MG63 (cell line): ENCODE measurements at places on chromosomes 16 and 17. TPM values are rescaled to one million over a fixed set of nuclear protein-coding genes. Genes with fewer than 3 reads are reported as not detected.

The SNF8 gene
- 266 and 293 TPM in 2 replicates for total RNA-seq

The SOCS7 gene
- 13.6 and 17.4 TPM in 2 replicates for total RNA-seq

The HS3ST2 gene
- total RNA-seq, result not detected in 2 replicates

The PRR29 gene
- not detected in 2 replicates for total RNA-seq

The PRAC2 gene
- 5.0 TPM in 1 of 2 replicates, not detected in the other for total RNA-seq

The RNF43 gene
- not detected in 2 replicates for total RNA-seq

The MPG gene
- 126 and 258 TPM in 2 replicates for total RNA-seq

The LRRC37A gene
- not detected in 2 replicates for total RNA-seq

The CX3CL1 gene
- total RNA-seq, result not detected in 2 replicates

GRCh38 chr17:74141612-74142011, 61.9 kb upstream of the RPL38 start:
- no peak for DNase-seq

- peak; percentile 84 for DNase-seq
Measured at GRCh38 chr16:30984669-30985400, at the start of gene HSD3B7. TSS of gene HSD3B7 (plus strand) at chr16:30985207. CDS start at chr16:30985659, 452 bp downstream.

DNA sequence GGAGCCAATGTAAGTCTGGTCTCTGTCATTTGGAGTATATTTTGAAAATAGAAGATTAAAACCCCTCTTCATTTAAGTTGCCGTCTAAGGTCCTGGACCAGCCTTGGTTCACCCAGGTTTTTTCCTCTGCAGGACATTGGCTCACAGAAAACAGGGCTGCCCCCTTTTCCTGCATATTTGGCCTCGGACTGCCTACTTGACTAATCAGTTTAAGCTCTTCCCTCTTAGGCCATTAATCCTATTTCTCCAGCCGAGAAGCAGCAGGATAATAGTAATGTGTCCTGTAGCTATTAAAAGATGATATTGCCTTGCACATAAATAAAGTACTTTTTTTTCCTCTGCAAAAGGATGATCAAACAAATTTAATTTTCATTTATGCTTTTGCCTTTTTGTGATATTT, 52.1 kb downstream of the PRKCA start:
- DNase-seq, result no peak

- DNase-seq, result peak; percentile 51
Measured at GRCh38 chr17:13415871-13416416, 185.8 kb downstream of the HS3ST3A1 start.

DNA sequence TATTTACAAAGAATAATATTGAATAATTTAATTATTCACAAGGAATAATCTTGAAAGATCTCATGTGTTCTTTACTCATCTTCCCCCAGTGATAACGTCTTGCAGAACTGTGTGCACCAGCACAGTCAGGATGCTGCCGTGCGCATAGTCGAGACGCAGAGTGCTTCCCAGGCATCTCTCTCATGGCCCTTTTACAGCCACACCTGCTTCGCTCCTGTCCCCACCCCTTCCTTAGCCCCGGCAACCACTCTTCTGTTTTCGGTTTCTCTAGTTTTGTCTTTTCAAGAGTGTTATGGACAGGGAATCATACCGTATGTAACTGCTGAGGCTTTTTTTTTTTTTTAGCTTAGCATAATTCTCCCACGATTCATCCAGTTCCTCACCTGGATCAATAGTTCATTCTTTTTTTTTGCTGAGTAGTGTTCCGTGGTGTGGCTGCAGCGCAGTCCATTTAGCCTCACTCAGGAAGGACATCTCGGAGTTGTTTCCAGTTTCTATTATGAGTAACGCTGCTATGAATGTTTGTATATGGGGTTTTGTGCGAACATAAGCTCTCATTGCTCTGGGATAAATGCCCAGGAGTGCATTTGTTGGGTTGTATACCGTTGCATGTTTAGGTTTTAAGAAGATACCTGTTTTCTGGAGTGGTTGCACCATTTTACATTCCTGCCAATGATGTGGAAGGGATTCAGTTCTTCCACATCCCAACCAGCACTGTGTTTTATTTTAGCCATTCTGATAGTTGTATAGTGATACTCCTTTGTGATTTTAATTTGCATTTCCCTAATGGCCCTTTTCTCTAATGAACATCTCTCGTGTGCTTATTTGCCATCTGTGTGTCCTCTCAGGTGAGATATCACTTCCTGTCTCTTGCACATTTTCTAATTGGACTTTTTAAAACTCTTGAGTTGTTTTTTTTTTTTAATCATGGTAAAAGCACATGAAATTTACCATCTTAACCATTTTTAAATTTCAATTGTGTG, 47.6 kb downstream of the SEC14L1 start:
- DNase-seq, result no peak

GRCh38 chr17:59121901-59122480, 15.3 kb upstream of the TRIM37 start:
- DNase-seq, result peak; percentile 37

GRCh38 chr17:57953219-57953618, 2.0 kb downstream of the CUEDC1 start:
- DNase-seq, result no peak

- DNase-seq, result no peak
Measured at GRCh38 chr17:77115510-77115909, 25.3 kb upstream of the SEC14L1 start.

- no peak for DNase-seq
Measured at GRCh38 chr16:12899529-12900143, 1.8 kb upstream of the SHISA9 start.

- DNase-seq, result no peak
Measured at GRCh38 chr17:50258647-50259476, 15.4 kb upstream of the TMEM92 start.

DNA sequence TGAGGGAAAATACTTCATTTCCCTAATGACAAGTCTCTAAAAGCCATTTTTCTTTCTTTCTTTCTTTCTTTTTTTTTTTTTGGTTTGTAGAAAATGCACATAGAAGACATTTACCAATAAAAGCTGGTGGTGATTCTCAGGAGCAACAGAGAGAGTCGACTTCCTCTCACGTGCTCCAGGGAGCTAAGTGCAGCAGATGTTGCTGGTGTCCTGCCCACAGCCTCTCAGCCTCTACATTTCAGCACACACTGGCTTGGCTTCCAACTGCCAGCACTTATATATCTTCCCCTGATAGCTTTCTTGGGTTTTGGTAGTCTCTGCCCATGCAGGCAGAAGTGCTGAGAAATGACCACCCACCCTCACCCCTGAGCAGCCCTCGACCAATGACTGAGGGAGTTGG, 58.4 kb upstream of the MARCHF10 start:
- no peak for DNase-seq

DNA sequence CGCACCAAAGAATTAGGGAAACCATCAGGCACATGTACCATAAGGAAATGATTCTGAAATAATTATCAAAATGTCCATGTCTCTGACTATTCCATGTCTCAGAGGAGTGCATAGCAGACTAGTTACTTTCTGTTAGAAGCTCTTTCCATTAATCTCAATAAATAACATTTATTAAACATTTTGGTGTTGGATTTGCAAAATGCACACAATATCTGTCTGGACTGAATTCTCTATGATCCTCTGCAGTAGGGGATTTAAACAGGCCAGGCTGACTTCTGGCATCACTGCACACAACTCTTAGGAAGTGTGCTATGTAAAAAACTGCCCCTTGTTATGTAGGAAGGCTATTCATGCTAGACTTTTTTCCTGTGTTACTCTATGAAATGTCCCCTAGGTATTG, 283.3 kb upstream of the CDH5 start:
- DNase-seq, result no peak

DNA sequence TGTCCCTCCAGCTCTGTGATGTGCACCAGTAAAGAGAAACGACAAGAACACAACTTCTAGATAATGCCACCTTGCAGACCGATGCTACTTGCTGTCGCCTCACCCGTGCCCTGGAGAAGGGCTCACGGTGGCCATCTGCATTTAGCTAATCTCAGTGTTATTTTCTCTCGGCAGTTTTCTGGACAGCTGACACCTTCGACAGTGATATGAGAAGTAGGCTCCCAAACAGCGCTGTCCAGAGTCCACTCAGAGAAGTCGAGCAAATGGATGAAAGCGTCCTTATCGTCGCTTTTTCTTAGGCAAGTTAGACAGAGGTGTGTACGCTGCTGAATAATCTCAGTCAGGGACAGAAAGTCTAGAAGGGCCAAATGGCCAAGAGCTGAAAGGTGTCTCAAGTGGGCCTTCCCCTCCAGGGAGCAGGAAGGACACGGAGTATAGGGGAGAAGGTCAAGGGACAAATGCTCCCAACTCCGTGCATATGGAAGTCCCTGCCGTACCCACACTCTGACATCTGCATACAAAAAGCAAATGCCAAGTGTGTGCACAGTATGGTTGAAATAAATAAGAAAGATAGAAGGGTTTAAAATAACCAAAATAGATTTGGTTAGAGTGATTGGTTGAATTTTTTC, 42.4 kb upstream of the MYOCD start:
- no peak for DNase-seq

DNA sequence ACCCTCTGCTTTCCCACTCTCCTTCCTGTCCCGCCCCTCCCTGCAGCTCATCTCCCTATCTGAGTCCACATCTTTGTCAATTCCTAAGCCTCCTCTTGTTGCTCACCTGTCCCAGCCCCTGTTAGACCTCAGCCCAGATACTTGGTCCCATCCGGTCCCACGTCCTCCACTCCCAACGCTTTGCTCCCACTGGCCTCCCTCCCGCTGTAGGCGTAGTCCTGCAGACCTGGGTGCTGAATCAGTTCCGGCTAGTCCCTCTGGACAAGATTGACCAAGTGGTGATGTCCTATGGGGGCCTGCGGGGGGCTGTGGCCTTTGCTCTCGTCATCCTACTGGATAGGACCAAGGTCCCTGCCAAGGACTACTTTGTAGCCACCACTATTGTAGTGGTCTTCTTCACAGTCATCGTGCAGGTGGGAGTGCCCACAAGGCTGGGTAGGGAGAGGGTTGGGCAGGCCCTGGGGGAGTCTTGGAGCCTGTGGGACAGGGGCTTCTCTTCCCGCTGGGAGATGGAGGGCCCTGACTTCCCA, 8.0 kb downstream of the SLC9A5 start:
- DNase-seq, result no peak

DNA sequence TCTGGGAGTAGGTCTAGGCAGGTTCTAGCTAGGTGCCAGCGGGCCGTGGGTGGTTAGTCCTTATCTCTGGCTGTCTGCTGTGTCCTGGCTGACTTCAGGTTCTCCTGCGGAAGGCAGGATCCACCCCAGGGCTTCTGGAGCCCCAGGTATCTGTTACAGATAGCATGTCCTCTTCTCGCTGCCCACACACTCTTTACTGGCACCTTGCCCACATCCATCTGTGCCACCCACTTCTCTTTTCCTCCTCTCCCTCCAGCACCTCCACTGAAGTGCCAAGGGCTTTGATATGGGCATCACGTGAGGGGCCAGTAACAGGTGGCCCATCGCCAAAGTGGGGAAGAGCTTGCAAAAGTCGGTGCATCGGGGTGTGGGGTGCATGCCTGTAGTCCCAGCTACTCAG, 4.6 kb upstream of the MPP2 start:
- DNase-seq, result no peak

DNA sequence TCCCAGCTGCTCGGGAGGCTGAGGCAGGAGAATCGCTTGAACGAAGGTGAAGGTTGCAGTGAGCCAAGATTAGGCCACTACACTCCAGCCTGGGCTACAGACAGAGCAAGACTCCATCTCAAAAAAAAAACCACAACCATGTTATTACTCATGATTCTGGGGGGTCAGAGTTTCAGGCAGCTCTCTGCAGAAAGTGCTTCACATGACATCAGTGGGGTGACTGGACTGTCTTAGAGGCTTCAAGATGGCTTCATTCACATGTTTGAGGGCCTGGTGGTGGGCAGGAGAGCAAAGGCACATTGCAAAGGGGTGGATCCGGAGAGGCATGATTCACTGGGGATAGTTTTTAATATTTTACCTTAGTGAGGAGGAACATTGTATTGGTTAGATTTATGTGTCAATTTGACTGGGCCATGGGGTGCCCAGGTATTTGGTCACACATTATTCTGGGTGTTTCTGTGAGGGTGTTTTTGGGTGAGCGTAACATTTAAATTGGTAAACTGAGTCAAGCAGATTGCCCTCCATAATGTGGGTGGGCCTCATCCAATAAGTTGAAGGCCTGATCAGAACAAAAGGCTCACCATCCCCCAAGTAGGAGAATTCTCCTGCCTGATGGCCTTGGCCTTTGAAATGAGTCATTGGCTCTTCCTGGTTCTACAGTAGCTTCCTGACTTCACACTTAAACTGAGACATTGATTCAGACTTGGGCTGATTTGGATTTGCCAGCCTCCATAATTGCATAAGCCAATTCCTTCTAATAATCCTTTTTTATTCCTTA, 109.8 kb downstream of the GOSR1 start:
- no peak for DNase-seq

GRCh38 chr16:1048442-1049112, 24.0 kb upstream of the SSTR5 start:
- no peak for DNase-seq

GRCh38 chr17:79993390-79994227, 42.1 kb downstream of the TBC1D16 start:
- DNase-seq, result no peak

DNA sequence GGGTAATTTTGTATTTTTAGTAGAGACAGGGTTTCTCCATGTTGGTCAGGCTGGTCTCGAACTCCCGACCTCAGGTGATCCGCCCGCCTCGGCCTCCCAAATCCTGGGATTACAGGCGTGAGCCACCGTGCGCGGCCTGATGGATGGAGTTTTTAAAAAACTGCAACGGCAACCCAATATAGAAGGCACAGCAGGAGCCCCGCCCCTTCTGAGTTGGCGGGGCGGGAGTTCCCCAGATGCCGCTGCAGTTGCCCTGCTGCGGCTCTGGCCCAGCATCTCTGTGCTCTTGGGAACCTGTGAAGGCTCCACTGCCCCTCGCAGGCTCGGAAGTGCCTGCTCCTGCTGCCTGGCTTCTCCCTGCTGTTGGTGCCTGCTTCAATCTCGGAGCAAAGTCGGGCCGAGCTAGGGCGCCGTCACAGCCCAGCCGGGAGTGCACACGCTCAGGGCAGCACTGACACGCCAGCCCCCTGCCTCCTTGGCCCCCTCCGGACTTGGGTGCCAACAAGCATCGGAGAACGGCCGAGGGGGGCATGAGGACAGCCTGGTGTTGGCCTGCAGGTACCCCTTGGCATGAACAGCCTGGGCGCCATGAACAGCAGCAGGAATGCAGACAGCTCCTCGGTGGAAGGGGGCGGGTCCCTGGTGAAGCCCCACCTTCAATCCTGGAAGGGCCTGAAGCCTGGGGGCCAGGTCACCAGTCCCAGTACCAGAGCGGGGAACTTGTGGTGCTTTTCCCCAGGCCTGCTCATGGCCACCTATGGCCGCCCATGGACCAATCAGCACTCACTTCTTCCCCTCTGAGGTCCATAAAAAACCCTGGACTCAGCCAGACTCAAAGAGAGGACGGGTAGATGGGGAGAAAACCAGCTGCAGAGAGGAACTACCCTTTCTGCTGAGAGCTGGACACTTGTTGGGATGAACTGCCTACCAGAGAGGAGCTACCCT, 2.3 kb upstream of the NT5M start:
- no peak for DNase-seq
